Placental epithelial cell (primary cell): ENCODE measurements at places on chromosomes 6 and 20. TPM values are rescaled to one million over a fixed set of nuclear protein-coding genes. Genes with fewer than 3 reads are reported as not detected.

RPL10A gene
- total RNA-seq, result 907 and 2,843 TPM in 2 replicates

BFSP1 gene
- 2.6 and 7.5 TPM in 2 replicates for total RNA-seq

NFS1 gene
- 25.5 and 31.7 TPM in 2 replicates for total RNA-seq

SRMS gene
- not detected in 2 replicates for total RNA-seq

THBD gene
- 24.7 and 67.1 TPM in 2 replicates for total RNA-seq

SLC22A23 gene
- 0.54 and 2.7 TPM in 2 replicates for total RNA-seq

KCNQ5 gene
- 0.43 and 5.9 TPM in 2 replicates for total RNA-seq

MUCL3 gene
- total RNA-seq, result not detected in 2 replicates

NRN1 gene
- 0.39 TPM in 1 of 2 replicates, not detected in the other for total RNA-seq

CGA gene
- total RNA-seq, result not detected in 2 replicates

CCN6 gene
- total RNA-seq, result not detected in 2 replicates

DIDO1 gene
- total RNA-seq, result 44.4 and 47.2 TPM in 2 replicates

CPNE5 gene
- total RNA-seq, result not detected in 2 replicates

SNAP25 gene
- not detected in 2 replicates for total RNA-seq

TMEM217 gene
- 2.4 and 3.5 TPM in 2 replicates for total RNA-seq

BEND6 gene
- total RNA-seq, result 12.6 and 20.6 TPM in 2 replicates
